ENCODE measurements at places on chromosomes 6 and 20. TPM values are rescaled to one million over a fixed set of nuclear protein-coding genes. Genes with fewer than 3 reads are reported as not detected.
A peak's percentile ranks its signal among the peaks of the same experiment; 100 is the strongest.

PPP1R10 gene
- total RNA-seq, result 60.1 TPM

CD164 gene
- total RNA-seq, result 243 TPM

BPI gene
- not detected for total RNA-seq

MYLK4 gene
- 0.13 TPM for total RNA-seq

SLC22A2 gene
- total RNA-seq, result not detected

PAX1 gene
- not detected for total RNA-seq

DUSP15 gene
- total RNA-seq, result not detected

PNPLA1 gene
- not detected for total RNA-seq

IL20RA gene
- not detected for total RNA-seq

GRCh38 chr6:167267921-167268401, 23.2 kb upstream of the UNC93A start:
- DNase-seq, result no peak
- H3K27ac ChIP-seq, result no peak overlapping the region
- peaks cover 4% of the 10 kb centered on the region for H3K27me3 ChIP-seq
- H3K36me3 ChIP-seq, result peaks cover 13% of the 10 kb centered on the region

- peaks cover 5% of the 10 kb centered on the region for H3K4me1 ChIP-seq
- no peak overlapping the region for H3K27ac ChIP-seq
- no peak overlapping the region for H3K4me3 ChIP-seq
- H3K36me3 ChIP-seq, result peaks cover 10% of the 10 kb centered on the region
- no peaks in the 10 kb centered on the region for H3K27me3 ChIP-seq
Measured at GRCh38 chr6:139625081-139625939, 250.9 kb upstream of the CITED2 start.

- H3K36me3 ChIP-seq, result no peaks in the 10 kb centered on the region
- peaks cover 34% of the 10 kb centered on the region for H3K4me1 ChIP-seq
- no peak for DNase-seq
- H3K27ac ChIP-seq, result no peak overlapping the region
- no peak overlapping the region for H3K4me3 ChIP-seq
- peaks cover 2% of the 10 kb centered on the region for H3K27me3 ChIP-seq
Measured at GRCh38 chr6:105759015-105759414, 327.1 kb upstream of the PRDM1 start.

DNA sequence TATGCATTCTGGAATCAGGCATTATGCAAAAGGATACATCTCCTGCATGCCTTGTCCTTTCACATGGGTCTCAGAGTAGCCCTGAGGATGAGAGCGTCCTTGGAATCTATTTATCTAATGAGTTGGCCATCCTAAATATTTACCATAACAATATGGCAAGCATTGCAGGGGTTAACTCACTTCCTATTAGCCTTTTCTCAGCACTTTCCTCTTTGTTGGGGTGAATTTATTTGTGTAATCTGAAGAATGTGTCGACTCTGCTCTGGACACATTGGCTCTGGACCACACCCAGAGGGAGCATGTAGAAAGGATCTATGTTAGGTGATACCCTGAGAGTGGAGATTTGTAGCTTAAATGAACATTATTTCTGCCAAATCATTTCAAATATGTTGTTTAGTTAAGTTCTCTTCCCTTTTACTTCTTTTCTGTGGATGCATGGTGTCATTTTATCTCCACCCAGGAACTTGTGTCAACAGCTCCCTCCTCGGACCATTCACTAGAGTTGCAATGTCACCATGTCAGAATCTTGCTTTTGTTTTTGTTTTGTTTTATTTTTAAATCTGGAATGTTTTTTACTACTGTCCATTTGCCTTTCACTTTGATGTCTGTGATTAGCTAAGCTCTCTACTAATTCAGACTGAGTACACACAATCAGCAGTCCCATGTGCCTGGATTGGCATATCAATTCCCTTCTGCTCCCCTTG, 757.0 kb upstream of the MMS22L start:
- H3K27me3 ChIP-seq, result no peaks in the 10 kb centered on the region
- H3K36me3 ChIP-seq, result no peaks in the 10 kb centered on the region
- H3K27ac ChIP-seq, result no peak overlapping the region
- H3K4me3 ChIP-seq, result no peak overlapping the region
- H3K4me1 ChIP-seq, result no peaks in the 10 kb centered on the region
- no peak for DNase-seq

- H3K36me3 ChIP-seq, result peaks cover 13% of the 10 kb centered on the region
- H3K4me3 ChIP-seq, result peak overlapping the region; percentile 89
- peaks cover 3% of the 10 kb centered on the region for H3K27me3 ChIP-seq
- peaks cover 83% of the 10 kb centered on the region for H3K4me1 ChIP-seq
Measured at GRCh38 chr6:33428966-33429749, 9.3 kb downstream of the SYNGAP1 start.

DNA sequence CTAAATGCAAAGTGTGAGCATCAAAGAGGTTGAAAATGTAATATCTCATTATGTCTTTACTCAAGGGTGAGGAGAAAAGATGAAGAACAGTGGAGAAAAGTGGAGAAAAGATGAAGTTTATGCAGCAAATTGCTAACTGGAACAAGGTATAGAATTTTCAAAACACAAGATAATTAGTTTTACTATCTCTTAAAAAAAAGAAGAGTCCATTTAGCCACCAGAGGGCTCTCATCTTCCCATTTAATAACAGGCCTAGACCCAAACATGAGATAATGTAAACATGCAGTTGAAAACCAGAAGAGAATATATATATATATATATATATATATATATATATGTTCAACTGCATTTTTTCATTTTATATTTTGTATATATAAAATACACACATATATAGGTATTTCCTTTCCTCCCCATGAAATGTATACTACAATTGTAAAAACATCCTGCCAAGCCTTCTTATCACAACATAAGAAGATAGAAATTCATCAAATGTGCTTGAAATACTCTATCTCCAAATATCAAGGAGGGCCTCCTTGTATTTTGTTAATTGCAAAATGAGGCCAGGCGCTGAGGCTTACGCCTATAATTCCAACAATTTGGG, 78.4 kb downstream of the ADTRP start:
- H3K36me3 ChIP-seq, result no peaks in the 10 kb centered on the region
- peaks cover 23% of the 10 kb centered on the region for H3K4me1 ChIP-seq
- no peak overlapping the region for H3K4me3 ChIP-seq
- H3K27me3 ChIP-seq, result no peaks in the 10 kb centered on the region
- DNase-seq, result peak; percentile 51
- H3K27ac ChIP-seq, result no peak overlapping the region

DNA sequence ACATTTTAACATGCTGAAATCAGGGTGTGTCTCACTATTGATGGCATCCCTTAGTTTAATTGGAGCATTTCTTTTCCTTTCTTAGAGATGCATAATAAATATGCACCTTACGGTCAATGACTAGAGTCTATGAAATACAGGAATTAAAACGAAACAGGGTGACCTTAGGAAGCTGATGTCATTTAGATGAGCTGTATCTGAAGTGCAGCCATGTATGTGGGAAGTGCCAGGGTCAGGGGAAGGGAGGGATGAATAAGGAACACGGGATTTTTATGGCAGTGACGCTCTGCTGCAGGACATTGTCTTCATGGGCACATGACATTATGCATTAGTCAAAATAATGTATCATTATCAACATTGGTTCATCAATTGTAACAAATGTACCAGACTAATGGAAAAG, 84.0 kb downstream of the AGPAT4 start:
- H3K4me1 ChIP-seq, result peaks cover 25% of the 10 kb centered on the region
- no peak overlapping the region for H3K27ac ChIP-seq
- peaks cover 15% of the 10 kb centered on the region for H3K36me3 ChIP-seq
- DNase-seq, result no peak

GRCh38 chr6:113597231-113597583, 259.9 kb upstream of the MARCKS start:
- DNase-seq, result no peak
- H3K36me3 ChIP-seq, result no peaks in the 10 kb centered on the region
- H3K4me1 ChIP-seq, result peaks cover 13% of the 10 kb centered on the region
- H3K4me3 ChIP-seq, result no peak overlapping the region
- H3K27ac ChIP-seq, result no peak overlapping the region

GRCh38 chr6:126076992-126077664, 90.8 kb downstream of the TRMT11 start:
- no peak for DNase-seq
- peaks cover 42% of the 10 kb centered on the region for H3K4me1 ChIP-seq
- no peaks in the 10 kb centered on the region for H3K27me3 ChIP-seq
- H3K36me3 ChIP-seq, result no peaks in the 10 kb centered on the region

DNA sequence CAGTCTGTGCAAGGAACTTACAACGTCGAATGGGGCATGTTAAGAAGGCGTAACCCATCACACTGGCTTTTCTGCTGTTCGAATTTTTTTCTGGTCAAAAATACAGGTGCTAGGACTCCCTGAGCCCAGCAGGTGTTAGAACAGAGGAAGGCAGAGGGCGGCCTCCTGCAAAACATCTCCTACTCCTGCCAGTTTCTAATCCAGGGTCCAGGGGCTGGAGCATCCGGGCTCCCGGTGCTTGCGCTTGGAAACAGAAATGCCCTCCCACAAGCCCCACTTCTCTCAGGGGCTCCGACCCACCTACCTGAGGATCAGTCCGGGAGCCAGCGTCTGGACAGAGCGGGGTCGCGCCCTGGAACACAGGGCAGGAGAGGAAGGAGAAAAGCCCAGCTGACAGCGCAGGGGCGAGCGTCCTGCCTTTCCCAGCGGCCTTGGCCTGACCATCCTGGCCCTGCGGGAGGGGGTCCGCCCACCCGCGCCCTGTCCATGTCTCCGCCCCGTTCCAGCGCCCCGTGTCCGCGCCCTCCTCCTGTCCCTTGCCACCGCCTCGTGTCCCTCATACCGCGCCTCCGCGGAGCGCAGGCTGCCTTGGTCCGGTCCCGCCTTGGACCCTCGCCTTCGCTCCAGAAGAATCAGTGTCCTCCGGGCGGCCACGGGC, 14.8 kb upstream of the LPA start:
- H3K4me3 ChIP-seq, result no peak overlapping the region
- no peak overlapping the region for H3K27ac ChIP-seq
- no peaks in the 10 kb centered on the region for H3K36me3 ChIP-seq
- no peaks in the 10 kb centered on the region for H3K4me1 ChIP-seq
- H3K27me3 ChIP-seq, result no peaks in the 10 kb centered on the region

- no peak overlapping the region for H3K4me3 ChIP-seq
- peak; percentile 46 for DNase-seq
- no peak overlapping the region for H3K27ac ChIP-seq
- peaks cover 38% of the 10 kb centered on the region for H3K4me1 ChIP-seq
- H3K36me3 ChIP-seq, result peaks cover 18% of the 10 kb centered on the region
- H3K27me3 ChIP-seq, result no peaks in the 10 kb centered on the region
Measured at GRCh38 chr20:9112541-9113515, 43.9 kb downstream of the PLCB4 start.

DNA sequence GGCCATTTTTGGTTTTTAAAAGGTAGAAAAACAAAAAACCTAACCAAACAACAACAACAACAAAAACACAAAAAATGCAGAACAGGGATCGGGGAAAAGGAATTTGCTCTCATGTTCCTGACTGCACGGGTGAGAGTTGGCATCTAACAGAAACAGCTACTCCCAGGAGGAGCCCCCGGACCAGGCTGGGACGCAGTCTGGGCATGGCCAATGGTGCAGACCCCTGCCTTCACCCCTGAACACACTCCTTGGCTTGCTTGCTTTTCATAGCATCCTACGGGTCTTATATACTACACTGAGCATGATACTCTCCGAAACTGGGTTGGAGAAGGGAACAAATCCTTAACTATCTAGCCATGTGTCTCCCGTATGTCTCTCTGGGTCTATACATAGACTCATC, 587 bp upstream of the MAS1 start:
- H3K27me3 ChIP-seq, result peaks cover 89% of the 10 kb centered on the region
- H3K4me3 ChIP-seq, result no peak overlapping the region
- H3K27ac ChIP-seq, result no peak overlapping the region
- no peaks in the 10 kb centered on the region for H3K4me1 ChIP-seq

DNA sequence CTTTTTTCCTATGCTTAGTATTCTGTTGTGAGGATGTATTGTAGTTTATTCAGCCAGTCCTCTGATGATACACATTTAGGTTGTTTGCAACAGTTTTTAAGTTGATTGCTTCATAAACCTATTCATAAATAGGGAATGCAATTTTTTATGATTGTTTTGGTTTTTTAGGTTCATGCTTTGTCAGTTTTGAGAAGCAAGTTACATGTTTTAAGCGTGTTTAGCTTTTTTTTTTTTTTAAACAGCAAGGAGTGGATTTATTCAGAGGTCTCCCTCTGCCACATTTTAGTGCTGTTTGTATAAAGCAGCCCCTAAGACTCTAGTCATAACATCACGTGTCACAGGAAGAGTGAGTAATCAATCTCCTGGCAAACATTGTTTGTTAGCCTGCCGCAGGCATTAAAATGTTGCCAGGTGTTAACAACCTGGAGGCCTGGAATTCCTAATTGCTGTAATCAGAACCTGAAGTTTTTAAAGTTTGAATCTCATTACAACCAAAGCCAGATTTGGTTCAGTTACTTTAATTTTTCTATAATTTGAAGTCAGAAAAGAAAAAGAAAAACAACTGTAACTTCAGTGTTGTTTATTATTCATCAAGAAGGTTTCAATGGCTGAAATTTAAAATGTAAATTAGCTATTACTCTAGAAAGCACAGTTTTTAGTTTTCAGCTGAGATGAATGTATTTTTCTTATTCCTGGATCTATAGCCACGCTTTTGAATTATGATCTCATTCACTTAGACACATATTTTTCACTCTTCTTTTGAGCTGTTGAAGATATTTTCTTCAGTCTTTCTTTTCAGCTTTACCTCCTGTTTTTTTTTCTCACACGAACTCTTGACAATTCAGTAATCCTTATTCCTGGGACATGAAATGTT, 59.2 kb downstream of the KCNS1 start:
- H3K27ac ChIP-seq, result peak overlapping the region; percentile 75
- peak overlapping the region; percentile 33 for H3K4me3 ChIP-seq
- peak; percentile 51 for DNase-seq
- no peaks in the 10 kb centered on the region for H3K27me3 ChIP-seq
- peaks cover 84% of the 10 kb centered on the region for H3K4me1 ChIP-seq

DNA sequence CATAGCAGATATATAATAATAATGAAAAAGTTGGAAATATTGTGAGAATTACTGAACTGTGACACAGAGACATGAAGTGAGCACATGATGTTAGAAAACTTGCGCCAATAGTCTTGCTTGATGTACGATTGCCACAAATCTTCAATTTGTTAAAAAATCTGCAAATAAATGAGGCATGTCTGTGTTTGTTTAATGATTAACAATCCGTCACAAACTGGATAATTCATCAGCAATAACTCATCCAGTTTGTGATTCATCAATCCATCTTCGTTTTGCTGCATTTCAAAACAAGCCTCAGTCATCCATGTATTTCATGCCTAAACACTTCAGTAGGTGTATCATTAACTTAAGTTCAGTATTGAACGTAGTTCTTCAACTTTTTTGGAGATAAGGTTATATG, 25.5 kb upstream of the SMIM26 start:
- no peaks in the 10 kb centered on the region for H3K27me3 ChIP-seq
- H3K4me3 ChIP-seq, result no peak overlapping the region
- H3K4me1 ChIP-seq, result peaks cover 33% of the 10 kb centered on the region
- peak overlapping the region; percentile 33 for H3K27ac ChIP-seq
- peaks cover 48% of the 10 kb centered on the region for H3K36me3 ChIP-seq
- peak; percentile 7 for DNase-seq
